Inflammatory macrophage treated with lipopolysaccharide for 1 hour (primary cell): ENCODE measurements at places on chromosomes 12 and 14.

DNA sequence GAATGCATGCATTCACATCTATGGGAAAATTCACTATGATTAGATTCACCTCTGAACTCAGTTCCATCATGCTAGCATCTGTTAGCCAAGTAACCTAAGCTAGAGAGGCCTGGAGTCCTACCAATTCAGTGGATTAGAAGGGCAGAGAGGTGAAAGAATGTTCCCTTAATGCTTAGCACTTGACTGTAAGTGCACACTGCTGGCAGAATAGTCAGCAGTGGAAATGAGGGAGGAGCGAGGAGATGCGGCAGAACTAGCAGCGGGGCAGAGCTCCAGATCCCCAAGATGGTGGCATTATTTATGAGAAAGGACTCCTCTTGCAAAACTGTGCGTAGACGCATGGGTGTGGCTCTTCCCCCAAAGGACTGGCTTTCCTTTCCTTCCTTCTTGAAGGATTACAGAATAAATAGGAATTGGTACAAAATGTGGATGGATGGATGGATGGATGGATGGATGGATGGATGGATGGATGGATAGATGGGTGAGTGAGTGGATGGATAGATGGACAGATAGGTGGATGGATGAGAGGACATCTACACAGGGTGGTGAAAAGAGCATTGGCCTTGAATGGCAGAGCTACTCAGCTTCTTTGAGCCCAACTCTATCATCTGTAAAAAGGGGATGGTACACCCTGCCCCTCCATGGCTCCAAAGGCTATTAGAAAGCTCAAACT lies 227.2 kb downstream of the CHST11 start:
- DNase-seq: no peak

DNA sequence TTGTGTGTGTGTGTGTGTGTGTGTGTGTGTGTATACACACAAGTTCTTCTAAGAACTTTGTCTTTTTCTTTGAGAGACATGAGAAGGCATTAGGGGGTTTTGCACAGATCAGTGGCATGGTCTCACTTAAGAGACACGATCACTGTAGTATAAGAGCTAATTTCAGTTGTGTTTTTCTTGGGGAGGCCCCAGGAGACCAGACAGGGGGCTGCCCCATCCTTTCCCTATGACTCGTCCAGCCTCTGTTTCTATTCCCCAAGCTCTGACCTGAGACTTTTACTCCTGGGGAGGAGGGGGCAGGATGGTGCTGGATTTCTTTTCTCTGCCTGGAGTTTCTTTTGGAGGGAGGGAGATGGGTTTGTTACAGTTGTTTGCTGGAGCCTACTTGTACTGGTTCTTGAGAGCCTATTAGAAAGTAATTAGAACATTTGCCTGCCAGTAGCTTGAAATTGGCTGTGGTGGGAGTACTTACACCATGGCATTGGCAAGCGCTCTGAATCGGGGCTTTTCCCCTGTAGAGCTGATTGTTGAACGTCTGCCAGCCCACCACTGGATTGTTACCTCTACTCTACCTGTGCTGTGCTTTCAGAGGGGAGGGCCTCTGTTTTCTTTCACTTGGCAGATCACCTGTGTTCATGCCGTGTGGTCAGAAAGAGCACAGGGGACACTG lies 109.5 kb downstream of the TSPAN9 start:
- DNase-seq: no peak

GRCh38 chr12:56046027-56046780 lies 4.5 kb downstream of the RPS26 start:
- no peak for DNase-seq

- no peak for DNase-seq
These were observed 17.0 kb downstream of the RTRAF start for GRCh38 chr14:52006361-52006760.

DNA sequence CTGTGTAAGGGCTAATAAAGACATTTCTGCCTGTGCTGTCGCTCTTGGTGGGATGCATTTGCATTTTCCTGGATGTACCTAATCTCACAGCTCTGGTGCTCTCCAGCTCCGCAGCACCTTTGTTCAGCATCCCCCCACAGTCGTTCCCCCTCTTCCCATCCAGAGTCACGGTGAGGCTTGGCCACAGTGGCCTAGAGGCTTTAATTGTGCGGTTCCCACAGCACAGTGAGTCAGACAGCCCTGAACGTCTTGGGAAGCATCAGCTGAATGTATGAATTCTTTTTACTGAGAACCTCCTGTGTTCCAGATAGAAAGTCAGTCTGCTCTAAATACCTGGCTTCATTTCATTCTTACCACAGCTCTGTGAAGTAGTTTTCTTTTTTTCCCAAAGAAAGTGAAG lies 28.7 kb downstream of the MLXIP start:
- no peak for DNase-seq

DNA sequence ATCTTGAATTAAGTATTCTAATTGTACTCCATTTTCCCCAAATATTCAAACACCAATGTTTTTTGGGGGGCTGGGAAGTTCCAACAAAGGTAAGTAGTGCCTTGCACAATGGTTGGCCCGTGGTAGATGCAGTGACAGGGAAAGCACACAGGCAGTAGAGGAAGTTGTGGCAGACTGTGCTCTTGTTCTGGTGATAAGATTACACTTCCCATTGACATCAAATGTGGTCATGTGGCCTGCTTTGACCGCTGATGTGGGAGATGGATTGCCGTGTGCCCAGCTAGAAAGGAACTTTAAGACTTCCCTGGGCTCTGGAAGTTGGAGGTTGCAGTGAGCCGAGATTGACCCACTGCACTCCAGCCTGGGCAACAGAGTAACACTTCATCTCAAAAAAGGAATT lies 223.8 kb downstream of the VRK1 start:
- peak; percentile 46 for DNase-seq

DNA sequence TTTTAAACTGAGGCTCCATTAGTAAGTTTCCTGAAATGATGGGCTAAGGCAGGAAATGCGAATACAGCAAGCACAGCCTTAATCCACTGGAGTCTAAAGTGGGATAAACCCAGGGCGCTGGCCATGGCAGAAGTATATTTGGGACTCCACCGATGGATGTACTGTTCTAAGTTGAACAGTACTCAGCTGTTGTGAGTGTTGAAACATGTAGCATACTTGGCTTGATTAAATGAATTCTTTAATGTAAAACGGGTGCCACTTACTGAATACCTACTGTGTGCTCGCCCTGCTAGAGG lies 996 bp downstream of the SSPN start:
- DNase-seq: no peak

DNA sequence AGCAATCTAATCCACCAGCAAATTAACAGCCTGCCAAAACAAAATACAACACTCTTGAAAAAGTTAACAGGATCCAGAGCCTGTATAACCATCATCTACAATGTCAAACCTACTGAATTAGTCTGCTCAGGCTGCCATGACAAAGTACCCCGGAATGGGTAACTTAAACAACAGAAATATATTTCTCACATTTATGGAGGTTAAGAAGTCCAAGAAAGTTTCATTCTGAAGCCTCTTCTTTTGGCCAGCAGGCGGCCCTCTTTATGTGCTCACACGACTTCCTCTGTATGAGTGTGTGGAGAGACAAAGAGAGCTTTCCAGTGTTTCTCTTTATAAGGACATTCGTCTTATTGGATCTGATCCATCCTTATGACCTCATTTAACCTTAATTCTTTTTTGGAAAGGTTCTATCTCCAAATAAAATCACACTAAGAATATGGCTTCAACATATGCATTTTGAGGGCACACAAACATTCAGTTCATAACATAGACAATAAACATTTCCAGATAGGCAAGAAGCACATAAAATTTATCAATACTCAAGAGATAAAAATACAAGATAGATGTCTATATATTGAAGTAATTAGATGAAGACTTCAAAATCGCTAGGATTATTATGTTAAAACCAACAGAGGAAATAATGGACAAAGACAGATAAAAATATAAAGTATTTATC lies 5.9 kb upstream of the RERG start:
- DNase-seq: peak; percentile 70

- no peak for DNase-seq
These were observed 483 bp upstream of the NR1H4 start for GRCh38 chr12:100473050-100473715.

GRCh38 chr12:39946361-39947280 lies 159.3 kb downstream of the SLC2A13 start:
- DNase-seq: no peak

GRCh38 chr12:29346769-29347421 lies 34.1 kb downstream of the ERGIC2 start:
- no peak for DNase-seq

GRCh38 chr14:104446611-104447010 lies 133.0 kb upstream of the C14orf180 start:
- no peak for DNase-seq

DNA sequence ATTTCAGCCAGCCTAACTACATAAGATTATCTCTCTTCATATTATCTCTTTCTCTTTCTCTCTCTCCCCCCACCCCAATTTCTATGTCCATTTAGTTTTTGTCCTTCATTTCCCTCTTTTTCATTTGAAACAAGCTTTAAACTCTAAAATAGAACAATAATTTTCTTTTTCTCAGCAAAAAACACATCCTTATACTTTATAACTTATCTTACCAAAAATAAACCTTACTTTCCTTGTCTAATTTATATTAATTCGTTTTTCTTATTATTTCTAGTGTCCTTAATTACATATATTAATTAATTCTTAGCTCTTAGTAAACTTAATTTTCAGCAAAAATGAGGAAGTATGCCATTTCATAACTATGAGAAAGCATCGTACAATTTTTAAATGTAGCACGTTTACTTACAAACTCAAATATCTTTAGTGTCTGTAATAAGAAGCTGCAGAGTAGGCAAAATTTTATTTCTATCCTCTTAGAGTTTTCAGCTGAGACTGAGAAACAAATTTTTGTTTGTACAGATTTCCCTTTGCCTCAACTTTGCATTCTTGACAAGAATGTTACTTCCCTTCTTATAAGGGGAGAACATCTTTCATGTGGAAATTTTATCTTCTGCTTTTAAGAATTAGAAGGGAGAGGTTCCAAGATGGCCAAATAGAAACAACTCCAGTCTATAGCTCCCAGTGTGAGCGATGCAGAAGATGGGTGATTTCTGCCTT lies 65.1 kb upstream of the ST8SIA1 start:
- peak; percentile 7 for DNase-seq

- DNase-seq: no peak
These were observed 157.5 kb downstream of the C12orf75 start for GRCh38 chr12:105487963-105488362.

GRCh38 chr12:5068619-5069018 lies 24.9 kb downstream of the KCNA5 start:
- DNase-seq: no peak

- no peak for DNase-seq
These were observed 29.0 kb downstream of the FBXW8 start for GRCh38 chr12:116939734-116940133.

GRCh38 chr12:62736596-62736995 lies 198.4 kb downstream of the PPM1H start:
- DNase-seq: no peak

DNA sequence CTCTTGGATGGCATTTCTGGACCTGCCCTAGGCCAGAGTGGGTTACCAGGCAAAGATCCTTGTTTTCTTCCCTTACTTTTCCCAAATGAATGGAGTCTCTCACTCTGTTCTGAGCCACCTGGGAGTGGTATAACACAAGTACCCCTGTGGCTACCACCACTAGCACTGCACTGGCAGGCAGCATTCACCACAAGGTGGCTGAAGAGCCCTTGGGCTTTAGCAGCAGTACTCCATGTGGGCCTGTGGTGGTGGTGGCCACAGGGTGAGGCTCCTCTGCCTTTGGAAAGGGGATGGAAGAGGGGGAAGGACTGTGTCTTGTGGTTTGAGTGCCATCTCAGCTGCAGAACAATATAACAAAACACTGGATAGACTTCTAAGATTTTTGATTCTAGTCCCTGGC lies 38.1 kb upstream of the LMNTD1 start:
- no peak for DNase-seq

GRCh38 chr12:27577688-27578087 lies 53.7 kb downstream of the PPFIBP1 start:
- no peak for DNase-seq

- DNase-seq: no peak
These were observed 1.4 kb downstream of the ASIC1 start for GRCh38 chr12:50058743-50059312.

DNA sequence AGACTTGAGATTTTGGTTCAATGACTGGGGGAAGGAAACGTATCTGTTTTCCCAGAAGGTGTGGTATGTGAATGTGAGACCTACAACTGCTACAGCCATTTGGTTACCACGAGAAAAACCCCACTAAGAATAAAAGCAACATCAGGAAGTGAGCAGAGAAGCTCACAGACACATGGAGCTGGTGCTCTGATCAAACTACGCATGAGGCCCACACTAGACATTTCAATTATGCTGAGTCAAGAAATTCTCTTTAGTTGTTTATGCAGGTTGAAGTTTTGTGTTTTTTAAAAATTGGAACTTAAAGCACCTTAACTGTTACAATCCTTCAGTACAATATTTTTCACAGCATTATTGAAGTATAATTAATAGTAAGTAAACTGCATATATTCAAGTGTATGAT lies 8.9 kb upstream of the SPTLC2 start:
- DNase-seq: no peak

GRCh38 chr12:113260636-113261300 lies 39.5 kb downstream of the TPCN1 start:
- DNase-seq: no peak

DNA sequence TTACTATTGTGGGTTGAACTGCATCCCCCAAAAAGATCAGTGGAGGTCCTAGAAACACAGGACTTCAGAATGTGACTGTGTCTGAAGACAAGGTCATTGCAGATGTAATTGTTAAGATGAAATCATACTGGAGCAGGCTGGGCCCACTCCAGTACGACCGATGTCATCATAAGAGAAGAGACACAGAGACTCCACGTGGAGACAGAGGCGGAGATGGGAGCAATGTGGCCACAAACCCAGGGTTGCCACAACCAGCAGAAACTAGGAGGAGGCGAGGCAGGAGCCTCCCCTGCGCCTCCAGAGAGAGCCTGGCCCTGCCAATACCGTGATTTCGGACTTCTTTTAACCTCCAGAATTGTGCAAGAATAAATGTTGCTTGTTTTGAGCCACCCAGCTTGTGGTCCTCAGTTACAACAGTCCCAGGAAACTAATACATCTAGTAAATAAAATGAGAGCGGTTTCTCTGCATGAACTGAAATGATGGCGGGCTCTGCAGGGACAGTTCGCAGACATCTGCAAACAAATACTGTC lies 25.7 kb upstream of the FZD10 start:
- DNase-seq: no peak

GRCh38 chr12:17016116-17016864 lies 410.3 kb upstream of the LMO3 start:
- no peak for DNase-seq

DNA sequence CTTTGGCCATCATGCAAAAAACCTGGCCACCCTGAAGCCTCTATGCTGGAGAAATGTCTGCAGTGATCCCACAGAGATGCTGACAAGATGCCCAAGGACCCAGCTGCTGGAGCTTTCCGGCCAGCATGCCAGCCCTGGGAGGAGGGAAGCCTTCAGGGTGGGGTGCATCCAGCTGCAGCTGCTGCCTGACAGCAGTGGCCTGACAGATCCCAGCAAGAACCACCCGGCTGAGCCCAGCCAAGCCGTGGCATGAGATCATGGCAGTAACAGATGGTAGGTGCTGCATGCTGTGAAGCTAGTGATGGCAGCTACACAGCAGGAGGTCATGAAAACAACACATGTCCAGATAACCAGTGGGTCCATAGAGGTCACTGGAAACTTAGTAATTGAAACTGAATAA lies 13.8 kb downstream of the CLBA1 start:
- no peak for DNase-seq

- no peak for DNase-seq
These were observed 1.7 kb downstream of the B4GALNT3 start for GRCh38 chr12:461425-461824.

GRCh38 chr12:98698603-98699463 lies 53.7 kb downstream of the APAF1 start:
- DNase-seq: no peak
